Activated T-helper 2 cell treated with anti-CD3 and anti-CD28 coated beads, Interferon-gamma antibody, Interleukin-2, Interleukin-4, amounts not matched to agents 10 μg/mL and 5 μg/mL and 100 μg/mL, durations not matched to agents 14 hours and 24 hours and 36 hours (primary cell): ENCODE measurements at places on chromosomes 1 and 21. TPM values are rescaled to one million over a fixed set of nuclear protein-coding genes. Genes with fewer than 3 reads are reported as not detected.

- H3K27ac ChIP-seq = peak overlapping the region; percentile 50
- H3K27me3 ChIP-seq = no peaks in the 10 kb centered on the region
- no peak overlapping the region for H3K4me3 ChIP-seq
- peaks cover 3% of the 10 kb centered on the region for H3K36me3 ChIP-seq
Measured at GRCh38 chr21:38831526-38832467, 26.1 kb downstream of the ETS2 start.

- no peaks in the 10 kb centered on the region for H3K4me1 ChIP-seq
- H3K27me3 ChIP-seq = no peaks in the 10 kb centered on the region
Measured at GRCh38 chr1:105005594-105006195, 1256.0 kb downstream of the AMY1C start.

DNA sequence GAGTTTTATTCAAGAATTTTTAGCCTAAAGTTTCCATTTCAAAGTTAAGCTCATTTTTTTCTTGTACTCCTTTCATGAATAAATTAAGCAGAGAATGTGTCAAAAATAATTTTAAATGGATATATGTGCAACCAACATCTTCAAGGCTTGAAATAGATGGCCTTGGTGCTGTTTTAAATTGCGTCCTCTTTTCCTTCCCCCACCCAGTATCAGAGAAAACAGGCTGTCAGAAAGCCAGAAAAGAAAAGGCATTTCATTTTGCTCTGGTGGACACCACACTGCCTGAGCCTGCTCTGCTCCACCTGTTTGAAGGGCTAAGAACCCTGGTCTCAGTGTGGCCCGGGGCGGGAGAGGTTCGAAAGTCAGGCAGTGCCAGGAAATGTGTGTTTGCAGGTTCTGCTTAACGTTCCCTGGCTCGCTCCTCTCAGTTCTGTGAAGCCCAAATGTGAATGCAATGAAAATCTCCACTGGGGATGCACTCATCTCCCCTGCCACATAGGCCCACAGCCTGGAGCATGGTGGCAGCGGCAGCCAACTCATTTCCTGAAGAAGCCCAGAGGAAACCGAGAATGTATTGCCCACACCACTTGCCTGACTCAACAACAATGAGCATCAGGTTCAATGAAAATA, 134.4 kb downstream of the SDCCAG8 start:
- H3K4me1 ChIP-seq = peaks cover 9% of the 10 kb centered on the region
- H3K27ac ChIP-seq = no peak overlapping the region
- H3K27me3 ChIP-seq = no peaks in the 10 kb centered on the region
- no peaks in the 10 kb centered on the region for H3K36me3 ChIP-seq

DNA sequence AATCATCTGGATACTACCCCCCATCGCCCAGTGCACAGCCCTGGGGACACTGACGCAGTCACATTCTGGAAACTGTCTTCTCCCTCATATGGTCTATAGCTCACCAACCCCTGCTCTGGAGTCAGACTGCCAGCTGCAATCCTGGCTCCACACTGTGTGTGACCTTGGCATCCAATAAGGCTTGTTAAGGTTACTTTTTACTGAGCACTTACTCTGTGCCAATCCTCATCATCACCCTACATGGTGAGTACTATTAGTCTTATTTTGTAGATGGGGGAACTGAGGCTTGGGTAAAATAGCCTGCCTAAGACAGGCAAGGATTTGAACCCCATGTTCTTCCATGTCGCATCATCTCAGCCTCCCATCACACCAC, 34.9 kb downstream of the AHDC1 start:
- H3K27ac ChIP-seq = peak overlapping the region; percentile 20
- H3K4me1 ChIP-seq = peaks cover 14% of the 10 kb centered on the region
- H3K27me3 ChIP-seq = peaks cover 5% of the 10 kb centered on the region

DNA sequence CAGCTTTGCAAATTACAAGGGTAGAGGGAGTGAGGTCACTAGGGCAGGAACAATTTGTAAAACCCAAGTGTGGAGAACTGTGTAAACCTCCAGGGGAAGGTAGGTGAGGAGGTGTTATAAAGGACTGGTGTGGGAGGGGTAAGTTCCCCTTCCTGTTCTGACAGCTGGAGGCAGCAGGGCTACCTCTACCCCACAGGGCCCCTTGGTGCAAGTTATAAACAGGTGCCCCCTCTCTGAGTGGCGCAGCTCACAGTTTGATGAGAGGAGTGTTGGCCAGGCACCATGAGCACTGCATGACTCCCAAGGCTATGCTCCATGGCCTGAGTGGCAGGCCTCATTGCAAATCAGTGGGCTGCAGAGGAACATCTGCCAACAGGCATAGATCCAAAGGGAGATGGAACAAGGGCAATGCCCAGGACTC, 41.0 kb downstream of the MFSD2A start:
- no peak overlapping the region for H3K27ac ChIP-seq
- no peaks in the 10 kb centered on the region for H3K27me3 ChIP-seq
- H3K36me3 ChIP-seq = no peaks in the 10 kb centered on the region

DNA sequence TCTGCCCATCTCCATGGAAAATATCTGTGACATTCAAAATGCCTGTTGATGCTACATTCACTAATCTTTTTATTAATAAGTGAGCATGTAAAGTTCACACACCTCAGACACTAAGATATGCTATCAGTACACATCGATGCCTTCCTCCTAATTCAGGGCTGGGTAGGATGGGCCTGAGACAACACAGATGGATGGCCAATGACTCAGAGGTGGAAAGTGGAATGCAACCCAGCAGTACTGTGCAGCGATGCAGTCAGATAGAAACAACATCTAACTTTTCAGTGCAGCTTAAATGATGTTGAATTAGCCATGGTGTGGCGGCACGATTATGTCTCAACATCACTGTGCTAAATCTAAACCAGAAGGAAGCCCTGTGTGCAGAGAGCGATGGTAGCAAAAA, 161.6 kb upstream of the KCNJ15 start:
- H3K4me3 ChIP-seq = no peak overlapping the region
- H3K4me1 ChIP-seq = no peaks in the 10 kb centered on the region
- peaks cover 5% of the 10 kb centered on the region for H3K27me3 ChIP-seq
- no peak for DNase-seq
- no peaks in the 10 kb centered on the region for H3K36me3 ChIP-seq
- no peak overlapping the region for H3K27ac ChIP-seq

DNA sequence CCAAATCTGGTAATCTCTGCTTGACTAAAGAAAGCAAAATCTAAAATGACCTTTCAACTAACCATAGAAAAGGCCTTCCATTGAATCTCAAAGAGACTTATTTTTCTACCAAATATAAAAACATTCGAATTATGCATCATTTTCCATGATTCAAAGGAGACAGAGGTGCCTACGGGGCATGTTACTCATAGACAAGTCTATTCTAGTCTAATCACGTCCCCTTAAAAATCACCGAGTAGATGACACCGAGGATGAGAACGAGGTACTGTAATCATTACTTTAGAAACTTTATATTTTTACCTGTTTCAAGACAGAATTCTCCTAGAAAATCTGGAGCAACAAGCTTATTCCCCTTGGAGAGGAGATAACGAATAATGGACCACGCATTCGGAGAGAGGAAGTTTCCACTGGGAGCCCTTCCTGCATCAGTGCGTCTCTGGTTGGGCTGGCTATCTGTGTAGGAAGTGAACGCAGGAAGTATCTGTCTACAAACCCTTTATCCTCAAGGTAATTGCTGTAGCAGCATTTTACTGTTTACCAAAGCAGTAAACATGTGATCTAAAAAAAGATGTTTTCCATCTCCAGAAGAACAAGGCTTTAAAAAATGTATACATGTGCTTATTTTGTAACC, 9.5 kb downstream of the ERG start:
- H3K27me3 ChIP-seq = peaks cover 65% of the 10 kb centered on the region
- no peak overlapping the region for H3K27ac ChIP-seq
- no peak overlapping the region for H3K4me3 ChIP-seq
- no peaks in the 10 kb centered on the region for H3K4me1 ChIP-seq
- no peak for DNase-seq

DNA sequence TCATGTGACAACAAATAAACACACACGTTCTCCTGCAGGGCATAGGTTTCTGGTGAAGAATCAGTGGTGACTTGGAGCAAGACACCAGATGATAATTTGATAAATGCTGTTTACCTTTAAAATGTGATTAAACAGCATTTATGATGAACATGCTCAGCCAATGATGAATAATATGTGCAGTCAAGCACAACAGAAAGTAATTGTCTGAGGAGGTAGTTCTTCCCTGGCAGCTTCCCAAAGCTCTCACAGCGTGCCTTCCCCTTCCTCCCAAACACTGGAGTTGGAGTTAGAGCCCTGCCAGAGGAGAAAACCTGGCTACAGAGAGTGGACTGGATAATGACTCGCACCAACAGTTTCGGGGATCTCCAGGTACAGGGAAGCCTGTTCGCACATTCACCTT, 463.5 kb downstream of the SMYD3 start:
- no peaks in the 10 kb centered on the region for H3K4me1 ChIP-seq
- DNase-seq = no peak
- no peak overlapping the region for H3K4me3 ChIP-seq
- H3K36me3 ChIP-seq = no peaks in the 10 kb centered on the region
- no peaks in the 10 kb centered on the region for H3K27me3 ChIP-seq

DNA sequence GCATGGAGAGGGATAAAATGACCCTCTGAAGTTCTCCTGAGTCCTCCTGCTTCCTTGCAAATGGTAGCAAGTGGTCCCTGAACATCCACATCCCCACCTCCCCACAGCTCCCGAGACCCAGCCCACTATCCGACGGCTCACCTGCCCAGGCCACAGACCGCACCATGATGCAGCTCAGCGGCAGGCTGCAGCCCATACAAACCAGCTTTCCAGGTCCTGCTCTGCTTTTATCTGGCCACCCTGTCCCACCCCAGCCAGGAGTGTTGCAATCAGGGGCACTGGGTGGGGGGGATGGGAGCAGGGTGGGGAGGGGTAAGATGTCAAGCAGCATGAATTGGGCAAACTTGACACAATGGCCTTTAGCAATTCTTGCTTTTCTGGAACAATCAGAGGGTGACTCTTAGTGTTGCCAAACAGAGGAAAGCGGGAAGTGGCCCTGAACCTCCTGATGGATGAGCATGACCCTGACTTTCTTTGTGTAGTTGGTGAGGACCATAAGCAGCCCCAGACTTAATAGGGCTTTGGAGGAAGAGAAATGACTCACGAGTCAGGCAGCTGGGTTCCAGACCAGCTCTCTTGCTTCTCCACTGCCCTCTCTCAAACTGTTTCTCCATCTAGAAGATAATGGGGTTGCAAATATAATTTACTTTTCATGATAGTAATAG, at the start of gene CHIT1:
Gene CHIT1, minus strand, starts transcription at position 203 of the 665 bp plus-strand sequence. Its CDS starts 37 bp downstream, at position 166.
- peaks cover 13% of the 10 kb centered on the region for H3K27me3 ChIP-seq
- H3K4me1 ChIP-seq = no peaks in the 10 kb centered on the region
- no peak within 1 kb of the TSS for H3K27ac ChIP-seq
- no peak for DNase-seq
- H3K36me3 ChIP-seq = no peaks in the 10 kb centered on the region

GRCh38 chr1:197521118-197521739, 253.2 kb downstream of the CRB1 start:
- no peak for DNase-seq
- no peaks in the 10 kb centered on the region for H3K36me3 ChIP-seq
- H3K4me3 ChIP-seq = no peak overlapping the region
- no peaks in the 10 kb centered on the region for H3K27me3 ChIP-seq
- no peak overlapping the region for H3K27ac ChIP-seq
- peaks cover 5% of the 10 kb centered on the region for H3K4me1 ChIP-seq

DNA sequence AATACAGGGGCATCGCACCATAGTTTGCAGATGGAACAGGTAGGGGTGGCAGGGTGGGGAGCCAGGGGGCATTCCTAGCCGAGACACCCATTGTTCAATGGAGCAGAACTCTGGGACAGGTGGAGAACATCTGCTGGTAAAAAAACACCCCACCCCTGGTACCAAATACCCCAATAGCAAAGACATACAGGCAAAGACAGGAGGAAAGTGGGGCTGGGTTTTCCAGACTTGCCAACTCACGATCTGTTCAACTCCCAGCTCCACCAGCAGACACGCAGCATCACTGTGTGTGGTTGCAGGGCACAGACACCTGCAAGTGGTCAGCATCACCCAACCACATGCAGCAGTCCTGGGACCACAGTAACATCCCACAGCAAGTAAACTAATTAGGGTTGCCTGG, 328 bp upstream of the KRTAP10-8 start:
- peaks cover 1% of the 10 kb centered on the region for H3K27me3 ChIP-seq
- H3K4me3 ChIP-seq = no peak overlapping the region
- H3K4me1 ChIP-seq = no peaks in the 10 kb centered on the region
- no peaks in the 10 kb centered on the region for H3K36me3 ChIP-seq
- H3K27ac ChIP-seq = no peak overlapping the region
- no peak for DNase-seq

GRCh38 chr1:54798769-54799641, 2.1 kb downstream of the TTC22 start:
- no peaks in the 10 kb centered on the region for H3K27me3 ChIP-seq
- H3K4me1 ChIP-seq = peaks cover 28% of the 10 kb centered on the region
- no peak for DNase-seq
- no peak overlapping the region for H3K27ac ChIP-seq

GRCh38 chr1:153799016-153799415, 23.8 kb downstream of the SLC27A3 start:
- H3K27me3 ChIP-seq = no peaks in the 10 kb centered on the region
- DNase-seq = no peak
- H3K4me1 ChIP-seq = peaks cover 10% of the 10 kb centered on the region
- no peak overlapping the region for H3K4me3 ChIP-seq
- peak overlapping the region; percentile 30 for H3K27ac ChIP-seq
- H3K36me3 ChIP-seq = peaks cover 12% of the 10 kb centered on the region

- H3K36me3 ChIP-seq = no peaks in the 10 kb centered on the region
- H3K4me3 ChIP-seq = no peak overlapping the region
- H3K27me3 ChIP-seq = no peaks in the 10 kb centered on the region
- no peak overlapping the region for H3K27ac ChIP-seq
- peaks cover 1% of the 10 kb centered on the region for H3K4me1 ChIP-seq
Measured at GRCh38 chr1:5905436-5905835, 86.8 kb downstream of the NPHP4 start.

- H3K36me3 ChIP-seq = no peaks in the 10 kb centered on the region
- peaks cover 2% of the 10 kb centered on the region for H3K27me3 ChIP-seq
- DNase-seq = no peak
- H3K27ac ChIP-seq = no peak overlapping the region
- H3K4me3 ChIP-seq = no peak overlapping the region
- H3K4me1 ChIP-seq = no peaks in the 10 kb centered on the region
Measured at GRCh38 chr21:32186804-32187203, 92.0 kb downstream of the MIS18A start.

GRCh38 chr1:95451054-95451453, 217.0 kb downstream of the RWDD3 start:
- H3K4me1 ChIP-seq = no peaks in the 10 kb centered on the region
- H3K36me3 ChIP-seq = no peaks in the 10 kb centered on the region
- no peak for DNase-seq
- no peak overlapping the region for H3K27ac ChIP-seq
- no peak overlapping the region for H3K4me3 ChIP-seq

- no peak overlapping the region for H3K27ac ChIP-seq
- peaks cover 15% of the 10 kb centered on the region for H3K4me1 ChIP-seq
- H3K4me3 ChIP-seq = no peak overlapping the region
- no peaks in the 10 kb centered on the region for H3K27me3 ChIP-seq
- DNase-seq = no peak
Measured at GRCh38 chr1:110242731-110243130, 32.6 kb downstream of the KCNC4 start.

- H3K4me1 ChIP-seq = peaks cover 14% of the 10 kb centered on the region
- DNase-seq = no peak
- no peak overlapping the region for H3K27ac ChIP-seq
Measured at GRCh38 chr1:172906778-172907592, 143.8 kb downstream of the TNFSF18 start.

SLC16A1 gene
- 75.8 and 77.1 TPM in 2 replicates for total RNA-seq

ABL2 gene
- total RNA-seq = 7.7 and 8.5 TPM in 2 replicates

TSPAN2 gene
- 0.27 and 0.76 TPM in 2 replicates for total RNA-seq

RIPK4 gene
- total RNA-seq = not detected in 2 replicates

RNF223 gene
- total RNA-seq = not detected in 2 replicates

LMOD1 gene
- not detected in 2 replicates for total RNA-seq

TMIGD3 gene
- 0.23 and 0.30 TPM in 2 replicates for total RNA-seq
